ENCODE measurements at places on chromosomes 1 and 21.
A peak's percentile ranks its signal among the peaks of the same experiment; 100 is the strongest.

GRCh38 chr1:244344001-244344400 lies 107.7 kb downstream of the ADSS2 start:
- DNase-seq, result no peak

- DNase-seq, result no peak
Measured at GRCh38 chr1:47592296-47593012, 154.6 kb downstream of the FOXD2 start.

DNA sequence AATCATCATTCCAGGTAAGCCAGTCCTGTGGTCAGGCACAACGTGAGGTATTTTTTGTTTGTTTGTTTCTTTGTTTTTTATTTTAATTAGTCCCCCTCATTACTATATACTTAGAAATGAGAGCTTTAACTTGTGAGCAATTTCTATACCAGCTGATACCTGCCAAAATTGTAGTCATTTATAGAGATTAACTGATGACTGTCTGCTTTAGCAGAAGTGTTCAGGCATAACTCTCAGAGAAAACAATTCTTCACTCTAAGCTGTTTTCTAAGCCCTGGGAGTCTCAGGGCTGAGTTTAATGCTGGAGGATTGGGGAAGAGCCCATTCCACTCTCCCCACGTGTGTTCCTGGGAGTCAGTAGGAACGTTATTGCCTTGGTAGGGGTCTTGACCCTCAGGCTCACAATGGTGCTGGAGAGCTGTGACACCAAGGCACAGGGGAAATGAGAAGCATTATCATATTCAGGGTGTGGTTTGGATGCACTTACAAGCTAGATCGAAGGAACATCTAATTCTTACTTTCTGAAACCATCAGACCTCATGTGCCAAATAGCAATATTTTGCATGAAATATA lies 168.2 kb downstream of the CLIC6 start:
- DNase-seq, result no peak

DNA sequence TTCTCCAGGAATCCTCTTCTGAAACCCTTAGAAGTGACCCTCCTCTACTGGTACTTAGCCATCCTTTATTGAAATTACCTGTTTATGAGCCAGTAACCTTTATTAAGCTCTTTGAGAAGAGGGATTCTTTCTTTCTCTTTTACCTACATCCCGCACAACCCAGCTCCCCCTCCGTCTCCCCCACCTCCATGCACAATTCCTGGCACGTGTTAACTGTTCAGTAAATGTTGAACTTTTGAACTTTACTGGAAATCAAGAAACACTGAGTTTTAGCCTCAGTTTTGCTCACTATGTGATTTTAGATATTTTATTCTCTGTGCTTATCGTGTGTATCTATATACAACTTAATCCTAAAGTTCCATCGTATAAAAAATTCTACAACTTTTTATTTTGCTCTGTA lies 1.8 kb downstream of the TMED5 start:
- DNase-seq, result no peak

DNA sequence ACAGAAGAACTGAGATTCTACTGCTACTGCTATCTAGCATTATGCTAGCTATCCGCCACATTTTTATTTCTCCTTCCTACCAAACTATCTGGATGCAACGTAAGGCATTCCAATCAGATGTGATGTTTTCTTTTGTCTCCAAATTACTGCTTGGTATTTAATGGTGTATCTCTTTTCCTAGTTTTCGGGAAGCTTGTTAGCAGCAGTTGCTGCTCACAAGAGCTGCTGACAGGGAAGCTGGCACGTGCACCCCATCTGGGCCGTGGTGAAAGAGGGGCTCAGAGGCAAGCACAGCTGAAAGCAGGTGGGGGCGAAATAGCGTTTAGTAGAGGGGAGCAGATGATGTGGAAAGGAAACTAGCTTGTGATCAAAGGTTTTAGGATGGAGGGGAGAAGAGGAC lies 57.3 kb downstream of the JAK1 start:
- DNase-seq, result no peak

DNA sequence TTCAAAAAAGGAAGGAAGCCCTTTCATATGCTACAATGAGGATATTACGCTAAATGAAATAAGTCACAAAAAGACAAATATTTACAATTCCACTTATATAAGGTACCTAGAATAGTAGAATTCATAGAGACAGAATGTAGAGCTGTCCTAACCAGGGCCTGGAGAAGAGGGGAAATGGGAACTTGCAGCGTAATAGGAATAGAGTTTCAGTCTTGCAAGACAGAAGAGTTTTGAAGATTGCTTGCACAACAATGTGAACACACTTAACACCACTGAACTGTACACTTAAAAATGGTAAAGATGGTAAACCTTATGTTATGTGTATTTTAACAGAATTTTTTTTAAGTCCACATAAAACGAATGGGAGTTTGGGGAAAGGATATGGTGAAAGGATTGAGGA lies 2.9 kb downstream of the CD1B start:
- DNase-seq, result no peak

DNA sequence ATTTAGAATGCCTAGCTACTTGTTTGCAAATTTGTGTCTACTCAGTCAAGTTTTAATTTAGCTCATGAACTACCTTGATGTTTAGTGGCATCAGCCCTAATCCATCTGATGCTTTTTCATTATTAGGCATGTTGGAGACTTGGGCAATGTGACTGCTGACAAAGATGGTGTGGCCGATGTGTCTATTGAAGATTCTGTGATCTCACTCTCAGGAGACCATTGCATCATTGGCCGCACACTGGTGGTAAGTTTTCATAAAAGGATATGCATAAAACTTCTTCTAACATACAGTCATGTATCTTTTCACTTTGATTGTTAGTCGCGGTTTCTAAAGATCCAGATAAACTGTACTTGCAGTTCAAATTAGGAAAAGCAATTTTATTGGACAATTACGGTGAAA lies 7.6 kb downstream of the SOD1 start:
- DNase-seq, result no peak

- DNase-seq, result no peak
Measured at GRCh38 chr1:62448221-62448933, 11.5 kb downstream of the USP1 start.

DNA sequence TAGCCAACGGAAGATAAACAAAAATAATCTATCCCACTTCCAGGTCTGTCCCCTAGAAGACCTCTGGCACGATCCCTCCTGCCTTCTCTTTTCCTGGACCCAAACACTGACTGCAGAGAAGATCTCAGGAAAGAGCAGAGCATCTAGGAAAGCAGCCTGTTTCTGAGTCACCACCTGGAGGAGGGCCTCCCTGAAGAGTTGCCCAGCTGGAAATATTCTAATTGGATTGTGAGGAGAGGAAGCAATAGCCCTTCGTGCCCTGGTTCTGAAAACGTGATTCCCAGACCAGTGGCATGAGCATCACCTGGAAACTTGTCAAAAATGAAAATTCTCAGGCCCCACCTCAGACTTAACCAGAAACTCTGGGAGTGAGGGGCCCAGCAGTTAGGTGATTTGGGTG lies 411.1 kb downstream of the SETD4 start:
- no peak for DNase-seq

DNA sequence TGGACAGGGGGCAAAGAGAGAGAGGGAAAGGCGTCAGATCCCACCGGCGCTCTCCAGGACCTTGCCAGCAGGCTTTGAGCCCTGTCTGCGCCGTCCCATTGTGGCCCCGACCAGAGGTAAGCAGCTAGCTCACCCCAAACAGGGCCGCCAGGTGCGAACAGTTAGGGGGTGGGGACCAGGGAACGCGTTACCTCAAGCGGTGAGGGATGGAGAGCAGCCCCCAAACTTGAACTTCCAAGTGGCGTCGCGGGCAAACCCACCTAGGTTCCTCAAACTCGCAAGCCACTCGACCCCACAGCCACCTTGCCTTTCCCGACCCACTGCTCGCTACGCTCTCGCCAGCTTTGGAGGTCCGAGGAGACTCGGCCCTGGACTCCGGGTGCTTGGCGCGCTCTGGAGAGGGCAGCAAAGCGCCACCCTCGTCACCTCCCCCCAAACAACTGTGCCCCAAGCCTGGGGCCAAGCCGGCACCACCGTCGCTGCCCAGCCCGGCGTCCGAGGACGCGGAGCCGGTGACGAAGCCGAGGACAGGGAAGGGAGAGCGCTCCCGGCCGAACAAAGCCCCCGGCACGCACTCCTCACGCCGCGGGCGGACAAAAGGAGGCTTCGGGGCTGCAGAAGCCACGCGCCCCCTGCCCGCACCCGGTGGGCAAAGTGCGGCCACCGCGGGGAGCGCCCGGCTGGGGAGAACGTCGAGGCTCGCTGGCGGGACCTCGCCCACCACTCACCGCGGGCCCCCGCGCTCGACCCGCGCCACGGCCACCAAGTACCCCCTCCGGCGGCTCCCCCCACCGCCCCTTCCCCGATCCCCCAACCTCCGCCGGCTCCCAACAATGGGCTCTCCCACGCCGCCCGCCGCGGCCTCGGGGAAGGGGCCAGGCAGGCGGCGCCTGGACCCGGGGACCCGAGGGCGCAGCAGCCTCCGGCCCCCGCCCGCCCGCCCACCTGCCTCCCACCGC lies 976 bp downstream of the SSBP3 start:
- no peak for DNase-seq

- DNase-seq, result no peak
Measured at GRCh38 chr1:111742938-111743549, 3.8 kb upstream of the INKA2 start.

GRCh38 chr1:114455102-114455785 lies 55.8 kb downstream of the TRIM33 start:
- DNase-seq, result no peak

DNA sequence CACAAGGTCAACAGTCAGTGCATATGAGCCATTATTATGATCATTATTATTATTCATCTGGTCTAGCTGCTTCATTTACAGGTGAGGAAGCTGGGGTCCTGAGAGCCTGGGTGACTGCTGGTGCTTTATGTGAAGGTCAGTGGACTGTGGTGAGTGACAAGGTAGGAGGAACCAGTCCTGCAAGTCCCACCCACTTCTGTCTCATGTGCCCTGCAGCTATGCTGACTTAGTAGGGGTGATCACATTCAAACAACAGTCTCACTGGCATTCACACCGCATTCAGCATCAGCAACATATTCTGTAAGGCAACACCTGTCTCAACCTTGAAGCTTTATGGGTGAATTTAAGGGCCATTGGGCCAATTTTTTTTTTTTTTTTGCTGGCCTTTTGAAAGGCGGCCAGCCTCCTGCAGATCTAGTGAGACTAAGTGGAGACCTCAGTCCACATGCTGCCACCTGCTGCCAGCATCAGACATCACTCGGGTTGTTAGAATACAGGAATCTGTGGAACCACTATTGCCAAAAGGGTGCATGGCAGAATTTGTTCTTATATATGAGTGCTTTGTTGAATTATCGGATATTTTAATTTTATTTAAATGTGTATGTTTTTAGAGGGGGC lies 59.9 kb upstream of the CACNA1E start:
- peak; percentile 28 for DNase-seq

DNA sequence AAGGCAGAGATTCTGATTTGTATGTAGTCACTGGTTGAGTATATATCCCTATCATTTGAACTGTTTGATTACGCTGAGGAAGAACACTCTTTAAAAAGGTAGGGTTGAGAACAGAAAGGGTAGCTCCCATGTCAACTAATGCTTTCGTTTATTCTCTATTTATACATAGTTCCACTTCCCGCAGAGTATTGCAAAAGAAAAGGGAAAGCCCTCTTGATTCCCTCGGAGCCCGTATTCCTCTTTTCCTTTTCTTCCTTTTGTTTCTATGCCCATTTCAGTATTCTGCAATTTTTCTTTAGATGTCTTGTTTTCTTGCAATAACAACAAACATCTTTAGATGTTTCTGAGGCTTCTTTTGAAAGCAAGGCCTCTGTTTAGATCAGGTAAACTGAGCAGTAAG lies 78.2 kb downstream of the DNTTIP2 start:
- DNase-seq, result no peak

GRCh38 chr1:43933386-43934100 lies at the start of gene ARTN:
TSS of gene ARTN (plus strand) at chr1:43933801. CDS start at chr1:43935657, 1,856 bp downstream.
- no peak for DNase-seq

- DNase-seq, result no peak
Measured at GRCh38 chr1:156693848-156694689, 11.3 kb downstream of the CRABP2 start.

DNA sequence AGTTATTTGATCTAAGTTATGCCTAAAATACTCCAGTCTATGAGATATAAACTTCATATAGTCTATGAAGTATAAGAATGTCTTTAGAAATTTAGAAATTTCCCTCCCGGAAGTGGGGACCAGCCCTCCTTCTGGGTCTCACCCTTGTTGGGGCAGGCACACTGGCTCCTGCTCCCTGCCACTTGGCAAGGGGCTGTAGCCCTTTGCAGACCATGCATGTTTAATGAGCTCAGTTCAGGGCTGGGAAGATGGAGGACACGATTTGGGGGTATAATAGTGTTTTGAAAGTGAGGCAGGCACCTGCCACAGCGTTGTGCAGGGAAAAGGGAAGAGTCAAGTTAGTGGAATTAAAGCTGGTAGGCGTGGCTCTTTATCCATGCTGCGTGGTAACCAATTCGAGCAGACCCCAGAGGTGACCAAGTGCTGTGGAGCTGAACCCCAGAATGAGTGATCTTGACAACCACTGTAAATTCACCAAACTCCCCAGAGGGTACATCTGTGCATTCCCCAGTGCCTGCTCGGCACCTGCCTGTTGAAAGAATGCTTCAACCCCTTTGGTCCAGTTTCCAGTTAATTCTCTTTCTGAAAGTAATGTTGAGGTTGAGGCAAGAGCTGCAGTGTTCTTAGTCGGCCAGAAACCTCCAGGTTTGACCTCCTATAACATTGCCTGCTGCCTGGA lies 79.6 kb downstream of the DOP1B start:
- DNase-seq, result no peak

- no peak for DNase-seq
Measured at GRCh38 chr1:171754353-171754705, 12.5 kb upstream of the VAMP4 start.

DNA sequence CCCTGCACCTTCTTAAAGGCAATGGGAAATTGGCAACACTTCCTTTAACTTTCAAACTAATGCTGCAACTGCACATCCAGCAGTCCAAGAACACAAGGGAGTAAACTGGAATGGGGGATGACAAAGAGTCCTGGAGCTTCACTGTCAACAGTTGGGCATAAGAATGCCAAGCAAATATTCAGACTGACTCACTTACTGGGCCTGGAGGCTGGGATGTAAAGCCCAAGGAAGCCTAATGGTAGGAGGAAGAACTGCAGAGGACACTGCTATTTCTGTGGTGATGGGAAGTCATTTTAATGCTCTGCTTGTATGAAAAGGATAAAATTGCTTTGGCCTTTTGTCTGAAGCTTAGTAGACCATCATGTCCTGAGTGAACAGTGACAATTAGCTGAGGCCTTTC lies 15.7 kb upstream of the DMRTA2 start:
- DNase-seq, result no peak

DNA sequence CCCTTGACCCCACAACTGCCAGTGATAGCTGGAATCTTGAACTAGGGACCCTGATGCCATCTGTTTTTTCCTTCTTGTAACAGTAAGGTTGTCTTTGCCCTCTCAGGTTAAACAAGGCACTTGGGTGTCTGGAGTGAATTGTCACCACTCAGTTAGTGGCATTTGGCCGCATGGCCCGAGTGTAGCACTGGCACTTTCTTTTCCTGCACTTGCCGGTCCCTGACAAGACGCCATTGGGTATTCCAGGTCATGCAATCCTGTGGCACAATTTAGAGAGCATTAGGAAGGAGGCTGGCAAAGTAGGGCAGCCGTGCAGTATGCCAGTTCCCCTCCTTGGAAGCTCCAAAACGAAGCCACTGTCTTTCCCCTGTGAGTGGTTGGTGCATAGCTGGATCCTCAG lies 70.8 kb downstream of the MRPS6 start:
- DNase-seq, result no peak

- no peak for DNase-seq
Measured at GRCh38 chr1:109622137-109622892, 2.7 kb downstream of the AMPD2 start.

- no peak for DNase-seq
Measured at GRCh38 chr21:38388647-38389353, 109.5 kb downstream of the ERG start.

- DNase-seq, result no peak
Measured at GRCh38 chr1:199168888-199169585, 530.2 kb downstream of the PTPRC start.
